Non-pigmented ciliary epithelial cell (primary cell): ENCODE measurements at places on chromosomes 5 and 9.

DNA sequence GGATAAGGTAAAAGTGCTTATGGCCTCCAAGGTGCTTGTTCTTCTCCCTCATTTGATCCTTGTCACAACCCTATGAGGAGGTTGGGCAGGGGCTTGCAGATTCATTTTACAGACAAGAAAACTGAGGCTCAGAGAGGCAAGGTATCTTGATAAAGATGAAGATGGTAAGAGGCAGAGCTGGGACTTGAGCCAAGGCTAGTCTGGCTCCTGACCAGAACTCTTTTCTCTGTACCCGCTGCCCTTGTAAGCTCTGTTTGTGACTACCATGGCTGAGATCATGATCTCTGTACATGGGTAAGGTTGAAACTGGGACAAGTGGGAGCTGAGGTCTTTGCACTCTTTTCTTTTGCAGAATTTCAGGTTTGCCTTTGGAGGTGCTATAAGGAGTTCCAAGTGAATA, 33.6 kb downstream of the SEC61B start:
- DNase-seq, result no peak

- DNase-seq, result no peak
Measured at GRCh38 chr9:136944212-136944518, 373 bp downstream of the FBXW5 start.

- no peak for DNase-seq
Measured at GRCh38 chr9:90737742-90738141, 63.9 kb upstream of the SYK start.

- DNase-seq, result no peak
Measured at GRCh38 chr9:104882086-104882485, 45.9 kb downstream of the ABCA1 start.

DNA sequence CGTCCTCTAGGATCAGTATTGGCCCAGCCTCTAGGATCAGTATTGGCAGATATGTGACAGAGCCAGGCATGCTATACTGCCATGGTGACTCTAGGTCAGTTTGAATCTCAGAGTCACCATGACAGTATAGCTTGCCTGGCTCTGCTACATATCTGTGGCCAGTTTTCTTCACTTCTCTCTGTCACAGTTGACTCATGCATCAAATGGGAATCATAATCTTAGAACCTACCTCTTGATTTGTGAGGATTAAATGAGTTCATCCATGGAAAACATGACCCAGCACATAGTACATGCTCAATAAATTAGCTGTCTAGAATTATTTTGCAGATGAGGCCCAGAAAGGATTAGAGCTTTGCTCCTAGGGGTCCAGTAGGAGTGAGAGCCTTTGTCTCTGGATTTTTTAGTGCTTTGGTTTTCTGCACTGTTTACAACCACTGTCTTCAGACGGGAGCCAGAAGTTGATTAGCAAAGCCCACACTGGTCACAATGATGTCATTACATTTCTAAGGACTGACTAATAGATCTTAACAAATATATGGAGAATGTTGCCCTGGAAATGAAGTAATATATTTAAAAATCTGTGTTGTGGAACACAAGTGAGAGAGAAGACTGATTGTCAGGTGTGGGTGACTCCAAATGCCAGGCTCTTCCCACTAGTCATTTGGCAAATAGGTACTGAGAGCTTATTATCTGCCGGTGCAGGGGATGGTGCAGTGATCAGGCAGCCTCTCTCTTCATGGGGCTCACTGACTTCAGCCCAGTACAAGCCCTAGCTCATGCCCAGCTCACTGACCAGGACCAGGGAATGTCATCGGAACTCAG, 76.0 kb downstream of the COL15A1 start:
- peak; percentile 92 for DNase-seq

GRCh38 chr5:994272-994607, 14.4 kb upstream of the NKD2 start:
- no peak for DNase-seq

- no peak for DNase-seq
Measured at GRCh38 chr5:179840321-179840720, 18.3 kb downstream of the MRNIP start.

GRCh38 chr5:11973469-11973868, 69.2 kb upstream of the CTNND2 start:
- no peak for DNase-seq

GRCh38 chr5:165627548-165628170, 2122.2 kb downstream of the MAT2B start:
- DNase-seq, result no peak

DNA sequence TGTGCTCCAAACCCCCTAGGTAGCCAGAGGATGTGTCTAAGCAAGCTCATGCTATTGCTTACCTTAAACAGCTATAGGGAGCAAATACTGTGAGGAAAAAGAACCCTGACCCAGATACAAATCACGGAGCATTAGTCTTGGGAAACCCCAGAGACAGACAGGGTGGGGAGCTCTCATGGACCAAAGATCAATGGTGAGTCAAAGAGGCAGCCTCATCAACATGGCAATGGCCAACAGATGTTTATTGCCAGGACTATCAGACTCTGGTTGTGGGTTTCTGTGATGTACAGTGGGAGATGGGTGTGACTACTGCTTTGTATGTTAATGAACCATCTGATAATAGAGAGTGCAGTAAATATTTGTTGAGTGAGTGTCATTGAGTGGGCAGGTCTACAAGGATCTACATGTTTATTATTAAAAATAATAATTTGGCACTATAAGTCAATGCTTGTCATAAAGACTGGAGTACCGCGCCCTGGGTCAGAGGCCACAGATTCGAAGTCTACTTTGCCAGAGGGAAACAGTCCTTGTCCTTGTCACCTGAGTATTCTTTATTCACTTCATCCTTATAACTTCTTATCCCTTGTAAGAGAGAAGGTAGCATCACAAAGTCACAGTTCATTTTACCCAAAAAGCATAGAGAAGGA, 56.5 kb upstream of the RAI14 start:
- DNase-seq, result no peak

DNA sequence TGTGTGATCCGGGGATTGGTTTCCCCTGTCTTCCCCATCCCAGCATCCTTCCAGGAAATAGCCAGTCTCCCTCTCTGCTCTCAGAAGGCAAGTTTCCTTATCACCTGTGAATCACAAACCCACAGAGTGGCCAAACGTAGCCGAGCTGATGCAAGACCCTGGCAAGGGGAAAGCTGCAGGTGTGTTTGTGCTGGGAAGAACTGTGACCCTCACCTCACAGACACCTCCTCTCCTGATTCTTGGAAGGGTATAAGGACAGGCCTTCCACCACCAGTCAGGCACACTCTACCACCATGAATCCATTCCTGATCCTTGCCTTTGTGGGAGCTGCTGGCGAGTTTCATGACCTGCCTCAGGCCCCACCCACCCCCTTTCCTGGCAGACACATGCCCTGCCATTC, at the start of gene PRSS3:
Gene PRSS3, plus strand, starts transcription at position 281 of the 400 bp plus-strand sequence. Its CDS starts 13 bp downstream, at position 294.
- no peak for DNase-seq

GRCh38 chr5:86546582-86546981, 71.2 kb upstream of the COX7C start:
- no peak for DNase-seq

- no peak for DNase-seq
Measured at GRCh38 chr5:114305402-114306207, 56.3 kb upstream of the KCNN2 start.

GRCh38 chr5:128349044-128349858, 188.8 kb downstream of the FBN2 start:
- DNase-seq, result no peak

- no peak for DNase-seq
Measured at GRCh38 chr5:131394128-131394527, 130.3 kb downstream of the CDC42SE2 start.

DNA sequence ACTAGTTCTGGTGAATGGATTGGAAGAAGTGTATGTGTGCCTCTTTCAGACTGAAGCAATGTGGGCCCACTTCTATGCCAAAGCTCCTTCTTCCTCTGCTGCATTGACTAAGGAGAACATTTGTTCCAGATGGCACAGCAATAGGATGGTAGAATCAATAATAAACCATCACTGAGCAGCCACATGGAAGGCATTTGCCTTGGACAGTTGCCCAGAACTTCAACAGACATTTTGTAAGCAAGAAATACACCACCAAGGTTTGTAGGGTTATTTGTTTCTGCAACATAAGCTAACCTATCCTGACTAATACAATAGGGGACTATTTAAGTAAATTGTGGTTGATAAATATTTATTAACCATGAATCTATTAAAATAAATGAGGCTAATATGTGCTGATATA, 37.7 kb upstream of the CSNK1G3 start:
- DNase-seq, result no peak

DNA sequence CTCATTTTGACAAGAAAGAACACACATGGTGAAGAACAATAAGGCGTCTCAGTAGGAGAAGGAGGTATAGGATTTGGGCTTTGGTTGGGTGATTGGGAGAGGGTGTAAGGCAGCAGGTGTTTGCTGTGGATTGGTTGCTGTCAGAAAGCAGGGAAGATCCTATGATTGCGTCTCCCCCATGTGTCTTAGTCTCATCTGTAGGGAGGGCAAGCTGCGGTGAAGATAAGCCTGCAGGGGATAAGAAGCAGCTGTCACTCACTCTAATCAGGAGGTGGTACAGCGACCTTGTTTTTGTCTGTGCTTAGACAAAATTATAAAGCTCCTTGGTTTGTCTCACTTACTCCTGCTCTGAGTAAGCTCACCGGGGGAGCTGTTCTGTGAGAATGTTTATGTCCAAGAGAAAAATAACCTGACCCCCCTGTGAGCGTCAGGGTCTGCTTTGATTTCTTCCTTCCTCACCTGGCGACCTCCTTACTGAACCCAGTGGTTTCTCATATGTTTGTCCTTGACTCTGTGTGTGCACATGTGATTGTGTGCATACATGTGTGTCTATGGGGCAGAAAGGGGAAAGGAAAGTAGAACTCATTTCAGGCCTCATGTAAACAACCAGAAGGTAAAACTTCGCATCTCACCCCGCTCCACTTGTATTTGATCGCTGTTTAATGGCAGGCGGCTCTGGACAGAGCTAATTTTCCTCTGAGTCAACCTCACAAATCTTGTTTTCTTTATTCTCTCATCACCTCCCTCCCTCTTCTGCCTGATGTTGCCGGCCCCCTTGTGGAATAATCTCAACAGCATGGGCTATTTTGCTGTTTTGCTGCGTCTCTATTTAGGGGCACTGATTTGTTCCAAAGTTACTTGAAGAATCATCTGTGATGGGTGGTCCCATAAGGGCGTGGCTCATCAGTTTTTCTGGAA, 105.6 kb downstream of the TENT4A start:
- DNase-seq, result no peak

GRCh38 chr5:175557778-175558177, 79.4 kb downstream of the SFXN1 start:
- no peak for DNase-seq

GRCh38 chr5:169745441-169746146, 108.5 kb downstream of the DOCK2 start:
- DNase-seq, result no peak

DNA sequence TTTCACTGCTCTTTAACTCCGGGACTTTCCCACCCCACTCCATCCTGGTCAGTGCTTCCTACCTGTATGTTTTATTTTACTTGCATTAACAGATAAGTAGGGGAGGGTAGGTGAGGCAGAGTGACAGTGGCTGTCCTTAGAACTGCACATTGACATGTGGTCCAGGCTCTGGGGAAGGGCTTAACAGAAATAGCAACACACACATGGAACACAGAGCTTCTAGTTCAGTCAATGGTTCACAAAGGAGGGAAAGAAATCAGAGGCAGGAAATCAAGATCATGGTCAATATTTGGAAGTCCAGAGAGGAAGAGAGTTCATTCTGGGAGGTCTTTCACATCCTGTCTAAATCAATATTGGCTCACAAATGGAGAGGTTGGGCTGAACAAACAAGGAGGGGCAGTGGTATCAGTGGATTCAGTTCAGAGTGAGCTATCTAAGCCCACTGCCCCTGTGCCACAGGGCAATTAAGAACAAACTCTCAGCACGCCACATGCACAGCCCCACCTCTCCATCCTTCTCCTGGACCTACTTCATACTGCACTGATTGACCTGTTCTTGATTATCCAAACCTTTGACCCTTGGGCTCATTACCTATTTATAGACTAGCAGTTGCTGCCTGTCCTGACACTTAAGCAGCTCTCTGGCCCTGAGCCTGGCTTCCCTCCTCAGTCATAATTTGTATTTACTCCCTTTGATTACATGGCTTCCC, 6.2 kb upstream of the VPS13A start:
- DNase-seq, result no peak

- DNase-seq, result no peak
Measured at GRCh38 chr5:74054641-74055421, 428.8 kb downstream of the ARHGEF28 start.

- DNase-seq, result no peak
Measured at GRCh38 chr9:92298036-92298435, 4.5 kb upstream of the IARS1 start.

- DNase-seq, result peak; percentile 5
Measured at GRCh38 chr9:82882138-82882537, 180.8 kb downstream of the RASEF start.

- no peak for DNase-seq
Measured at GRCh38 chr9:78371981-78372380, 75.1 kb downstream of the PSAT1 start.

- no peak for DNase-seq
Measured at GRCh38 chr5:159459951-159460538, 129.8 kb upstream of the IL12B start.

- no peak for DNase-seq
Measured at GRCh38 chr5:172864747-172865146, 30.7 kb downstream of the ERGIC1 start.

- no peak for DNase-seq
Measured at GRCh38 chr5:141786700-141787099, 91.5 kb downstream of the PCDH1 start.

GRCh38 chr5:95996904-95997723, 35.5 kb upstream of the ELL2 start:
- DNase-seq, result no peak

GRCh38 chr9:121331549-121331948, 38.5 kb downstream of the STOM start:
- no peak for DNase-seq

- no peak for DNase-seq
Measured at GRCh38 chr5:123673107-123673506, 161.1 kb downstream of the CSNK1G3 start.

DNA sequence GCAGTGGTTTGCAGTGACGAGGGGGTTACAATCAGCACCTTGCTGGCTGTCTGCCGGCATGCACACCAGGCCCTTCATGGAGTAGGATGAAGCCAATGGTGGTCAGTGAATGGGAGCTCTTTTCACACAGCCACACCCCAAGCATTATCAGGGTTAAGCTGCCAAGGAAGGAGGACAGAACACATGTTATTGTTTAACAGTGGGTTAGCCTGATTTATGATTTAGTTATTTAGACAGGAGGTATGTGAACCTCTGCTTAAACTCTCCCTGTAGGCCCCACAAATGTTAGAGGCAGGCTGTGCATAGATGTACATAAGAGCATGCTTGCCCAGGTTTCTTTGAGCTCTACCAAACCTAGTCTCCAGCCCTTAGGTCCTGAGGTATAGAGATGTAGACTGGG, 262.9 kb downstream of the SPOCK1 start:
- no peak for DNase-seq

GRCh38 chr5:111238431-111239225, 14.4 kb downstream of the CAMK4 start:
- DNase-seq, result no peak

DNA sequence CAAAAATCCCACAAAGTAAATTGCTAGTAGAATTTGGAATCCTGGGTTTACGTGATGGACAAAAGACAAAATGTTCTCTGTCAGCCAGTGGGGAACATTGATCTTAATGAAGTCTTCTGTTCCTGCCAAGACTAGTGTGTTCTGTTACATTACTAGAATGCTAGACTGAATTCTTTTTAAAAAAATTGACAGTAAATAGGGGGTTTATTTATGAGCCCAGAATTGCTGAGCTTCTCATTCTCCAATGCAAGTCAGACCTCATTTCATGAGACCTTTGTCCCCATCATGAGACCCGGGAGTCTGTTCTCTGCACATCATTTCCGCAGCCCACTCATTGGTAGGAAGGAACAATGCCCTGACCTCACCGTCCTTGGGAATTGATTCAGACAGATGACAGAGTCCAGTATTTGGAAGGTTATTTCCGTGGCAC, 173.8 kb upstream of the OTULINL start:
- no peak for DNase-seq
